ENCODE measurements at places on chromosomes 16 and 17. TPM values are rescaled to one million over a fixed set of nuclear protein-coding genes. Genes with fewer than 3 reads are reported as not detected.

NTHL1 gene
- polyA plus RNA-seq, result 16.6 TPM

RNF40 gene
- 52.4 TPM for polyA plus RNA-seq

CDRT15L2 gene
- not detected for polyA plus RNA-seq

SLC16A11 gene
- 2.0 TPM for polyA plus RNA-seq

SPATA22 gene
- not detected for polyA plus RNA-seq

KRT15 gene
- not detected for polyA plus RNA-seq

LRRC37A2 gene
- polyA plus RNA-seq, result 10.8 TPM

KRT23 gene
- not detected for polyA plus RNA-seq

EPOP gene
- polyA plus RNA-seq, result not detected

HID1 gene
- 6.9 TPM for polyA plus RNA-seq

EVPLL gene
- 0.08 TPM for polyA plus RNA-seq

EME1 gene
- not detected for polyA plus RNA-seq

ARL5C gene
- not detected for polyA plus RNA-seq

PSMC5 gene
- polyA plus RNA-seq, result 214 TPM

GPR179 gene
- not detected for polyA plus RNA-seq

HSDL1 gene
- polyA plus RNA-seq, result 14.2 TPM

RCVRN gene
- not detected for polyA plus RNA-seq

CA5A gene
- polyA plus RNA-seq, result not detected
